Upper lobe of left lung (tissue), 6 donors: ENCODE measurements at places on chromosomes 7 and 10. TPM values are rescaled to one million over a fixed set of nuclear protein-coding genes. Genes with fewer than 3 reads are reported as not detected.

POT1 gene
- total RNA-seq: 16.1 TPM

- no peak for DNase-seq
- peak overlapping the region; percentile 29 for H3K4me3 ChIP-seq
- peak overlapping the region; percentile 84 for H3K27ac ChIP-seq
- no peaks in the 10 kb centered on the region for H3K27me3 ChIP-seq
Measured at GRCh38 chr10:47165168-47165710, 134.8 kb upstream of the GDF10 start.

- DNase-seq: no peak
- H3K4me1 ChIP-seq: no peaks in the 10 kb centered on the region
- H3K27ac ChIP-seq: no peak overlapping the region
- H3K27me3 ChIP-seq: no peaks in the 10 kb centered on the region
- no peaks in the 10 kb centered on the region for H3K36me3 ChIP-seq
Measured at GRCh38 chr10:50533296-50533695, 90.5 kb downstream of the SGMS1 start.

DNA sequence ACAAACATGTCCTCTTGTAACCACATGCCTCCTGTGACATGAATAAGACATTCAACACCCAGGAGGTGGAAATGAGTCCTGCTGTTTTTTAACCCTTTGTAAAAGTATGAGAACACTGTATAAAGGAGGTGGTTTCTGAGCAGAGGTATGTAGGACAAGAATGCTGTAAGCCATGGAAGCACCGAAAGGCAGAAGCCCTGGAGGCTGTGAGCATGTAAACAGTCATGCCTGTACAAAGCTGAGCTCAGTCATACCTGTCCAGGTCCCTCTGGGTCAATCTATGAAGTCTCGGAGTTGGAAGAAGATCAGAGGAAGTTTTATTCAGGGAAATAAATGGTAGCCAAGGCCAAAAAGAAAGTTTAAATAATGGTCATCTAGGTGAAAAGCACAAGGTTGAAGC, 34.7 kb upstream of the XPNPEP1 start:
- no peaks in the 10 kb centered on the region for H3K4me1 ChIP-seq
- no peak for DNase-seq
- no peaks in the 10 kb centered on the region for H3K36me3 ChIP-seq
- no peaks in the 10 kb centered on the region for H3K27me3 ChIP-seq

GRCh38 chr10:131723297-131724168, 177.3 kb upstream of the PPP2R2D start:
- H3K27me3 ChIP-seq: no peaks in the 10 kb centered on the region
- H3K36me3 ChIP-seq: no peaks in the 10 kb centered on the region
- no peak for DNase-seq
- no peak overlapping the region for H3K4me3 ChIP-seq

DOCK4 gene
- total RNA-seq: 80.3 TPM

GRCh38 chr7:131581241-131582051, 25.0 kb upstream of the PODXL start:
- peak; percentile 66 for DNase-seq
- H3K4me3 ChIP-seq: no peak overlapping the region
- no peaks in the 10 kb centered on the region for H3K27me3 ChIP-seq
- H3K36me3 ChIP-seq: no peaks in the 10 kb centered on the region

GRCh38 chr10:81889181-81889769, 14.3 kb downstream of the NRG3 start:
- no peaks in the 10 kb centered on the region for H3K27me3 ChIP-seq
- no peak overlapping the region for H3K27ac ChIP-seq
- no peak for DNase-seq
- no peaks in the 10 kb centered on the region for H3K4me1 ChIP-seq

COX15 gene
- total RNA-seq: 16.0 TPM

- peak; percentile 72 for DNase-seq
- no peaks in the 10 kb centered on the region for H3K4me1 ChIP-seq
- no peak overlapping the region for H3K4me3 ChIP-seq
Measured at GRCh38 chr10:8009031-8009430, 45.5 kb upstream of the GATA3 start.

- H3K27me3 ChIP-seq: no peaks in the 10 kb centered on the region
- H3K4me3 ChIP-seq: no peak overlapping the region
- no peak overlapping the region for H3K27ac ChIP-seq
- H3K4me1 ChIP-seq: no peaks in the 10 kb centered on the region
Measured at GRCh38 chr7:2217716-2218443, 14.9 kb downstream of the MAD1L1 start.

- no peak overlapping the region for H3K27ac ChIP-seq
- H3K4me3 ChIP-seq: no peak overlapping the region
- H3K4me1 ChIP-seq: no peaks in the 10 kb centered on the region
- H3K36me3 ChIP-seq: no peaks in the 10 kb centered on the region
- H3K27me3 ChIP-seq: no peaks in the 10 kb centered on the region
Measured at GRCh38 chr7:42946627-42946950, 14.4 kb downstream of the MRPL32 start.

DNA sequence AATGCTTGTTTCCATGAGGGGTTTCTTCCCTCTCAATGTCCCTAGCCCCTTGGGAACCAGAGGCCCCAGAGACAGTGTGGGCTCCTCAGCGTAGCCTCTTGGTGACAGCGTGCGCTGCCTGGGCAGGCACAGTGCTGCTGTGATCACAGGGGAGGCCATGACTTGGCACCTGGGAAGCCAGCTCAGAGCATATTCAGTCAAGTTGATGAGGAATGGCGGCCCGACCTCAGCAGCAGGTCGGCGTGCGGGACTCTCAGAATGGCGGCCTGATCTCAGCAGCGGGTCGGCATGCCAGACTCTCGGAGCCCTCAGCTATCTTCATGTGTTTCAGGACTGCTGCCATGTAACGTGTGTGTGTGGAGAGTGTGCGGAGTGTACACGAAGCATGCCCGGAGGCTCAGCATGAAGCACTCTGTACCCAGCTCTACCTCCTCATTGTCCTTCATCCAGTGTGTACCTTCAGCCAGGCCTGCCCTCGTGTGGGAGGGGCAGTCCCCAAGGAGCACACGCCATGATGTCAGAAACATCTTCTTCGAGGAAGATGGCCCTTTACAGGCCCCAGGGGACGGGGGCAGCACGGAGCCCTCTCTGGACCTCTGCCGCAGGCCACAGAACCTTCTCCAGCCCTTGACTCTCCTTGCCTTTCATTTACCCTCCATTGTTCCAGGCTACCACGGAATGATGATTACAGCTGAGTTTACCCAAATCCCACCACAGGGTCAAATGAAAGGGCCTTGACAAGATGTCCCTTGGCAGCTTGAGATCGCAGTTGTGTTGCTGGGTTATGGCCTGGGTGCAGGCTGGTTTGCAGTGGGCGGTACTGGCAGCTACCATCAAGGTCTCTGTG, 130.4 kb downstream of the SMURF1 start:
- peaks cover 47% of the 10 kb centered on the region for H3K36me3 ChIP-seq
- DNase-seq: peak; percentile 18
- H3K4me1 ChIP-seq: no peaks in the 10 kb centered on the region
- H3K4me3 ChIP-seq: no peak overlapping the region
- H3K27ac ChIP-seq: no peak overlapping the region

DNA sequence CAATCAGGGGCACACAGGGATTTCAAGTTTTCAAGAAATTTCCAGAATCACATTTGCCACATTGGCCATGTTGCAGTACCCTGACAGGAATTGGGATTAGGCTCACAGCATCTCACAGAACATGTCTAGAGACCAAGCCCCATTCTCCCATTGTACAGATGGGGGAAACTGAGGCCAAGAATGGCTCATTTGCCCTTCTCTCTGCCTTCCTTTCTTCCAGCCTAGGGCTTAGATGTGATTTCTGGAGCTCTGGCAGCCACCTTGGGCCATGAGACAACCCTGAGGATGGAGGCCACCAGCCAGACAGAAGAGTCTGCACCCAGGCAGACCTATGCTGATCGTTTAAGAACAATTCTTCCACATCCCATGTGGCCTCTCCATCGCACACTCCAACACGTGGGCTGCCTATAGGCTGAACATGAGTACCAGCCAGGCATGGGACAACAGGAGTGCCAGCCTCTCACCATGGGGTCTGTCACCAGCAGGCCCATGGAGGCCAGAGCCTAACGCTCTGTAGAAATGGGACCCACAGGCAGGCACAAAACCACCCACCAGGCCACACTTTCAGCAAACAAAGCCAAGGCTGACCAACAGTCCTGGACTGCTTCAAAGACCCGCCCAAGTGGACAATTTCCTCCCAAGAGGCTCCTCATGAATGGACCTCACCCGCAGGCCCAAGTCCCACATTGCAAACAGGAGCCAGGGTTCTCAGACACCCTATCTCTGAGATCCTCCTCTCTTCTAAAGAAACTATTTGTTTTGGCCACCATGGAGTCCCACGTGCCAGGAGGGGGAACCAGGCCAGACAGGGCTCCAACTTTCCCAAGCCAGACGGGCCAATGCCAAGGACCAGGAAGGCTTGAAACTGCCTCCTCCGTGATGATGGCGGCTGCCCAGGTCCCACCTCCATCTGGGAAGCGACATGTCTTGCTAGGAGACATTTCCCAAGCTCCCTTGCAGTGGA, 20.7 kb downstream of the PDGFA start:
- no peaks in the 10 kb centered on the region for H3K27me3 ChIP-seq
- H3K27ac ChIP-seq: no peak overlapping the region
- peaks cover 12% of the 10 kb centered on the region for H3K36me3 ChIP-seq
- no peak for DNase-seq
- H3K4me3 ChIP-seq: no peak overlapping the region

- H3K4me1 ChIP-seq: no peaks in the 10 kb centered on the region
- H3K4me3 ChIP-seq: no peak overlapping the region
- H3K27ac ChIP-seq: no peak overlapping the region
- DNase-seq: peak; percentile 67
- H3K36me3 ChIP-seq: no peaks in the 10 kb centered on the region
Measured at GRCh38 chr7:128879939-128880746, 17.5 kb downstream of the ATP6V1F start.

KAZALD1 gene
- total RNA-seq: 9.5 TPM

DNA sequence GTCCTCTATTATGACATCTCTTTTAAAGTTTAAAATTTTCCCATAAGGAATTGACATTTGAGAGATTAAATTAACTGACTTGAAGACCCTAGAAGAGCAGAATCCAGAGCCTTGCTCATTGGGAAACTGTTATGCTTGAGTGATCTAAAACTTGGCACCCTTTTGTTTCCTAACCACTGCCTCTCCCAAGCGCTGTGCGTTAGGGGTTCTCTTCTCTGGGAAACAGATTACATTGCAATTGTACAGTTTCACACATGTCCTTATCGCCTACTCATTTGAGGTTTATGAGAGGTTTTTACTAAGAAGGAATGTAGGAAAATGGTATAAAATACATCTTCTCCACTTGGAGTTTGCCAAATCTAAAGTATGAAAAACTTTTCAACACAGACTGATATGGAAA, 126.8 kb upstream of the AMPH start:
- no peaks in the 10 kb centered on the region for H3K27me3 ChIP-seq
- H3K27ac ChIP-seq: no peak overlapping the region
- no peak overlapping the region for H3K4me3 ChIP-seq
- H3K36me3 ChIP-seq: peaks cover 18% of the 10 kb centered on the region
- no peak for DNase-seq
- H3K4me1 ChIP-seq: no peaks in the 10 kb centered on the region

DNA sequence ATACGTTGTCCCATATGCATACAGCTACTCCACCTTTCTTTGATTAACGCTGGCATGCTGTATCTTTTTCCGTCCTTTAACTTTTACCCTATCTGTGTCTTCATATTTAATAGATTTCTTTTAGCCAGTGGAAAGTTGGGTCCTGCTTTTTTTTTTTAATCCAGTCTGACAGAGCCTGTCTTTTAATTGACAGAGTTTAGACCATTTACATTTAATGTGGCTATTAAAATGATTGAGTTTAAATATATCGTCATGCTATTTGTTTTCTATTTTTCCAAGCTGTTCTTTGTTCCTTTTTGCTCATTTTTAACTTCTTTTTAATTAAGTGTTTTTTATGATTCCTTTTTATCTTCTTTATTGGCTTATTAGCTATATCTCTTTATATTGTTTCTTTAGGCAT, 217.6 kb upstream of the NEBL start:
- H3K36me3 ChIP-seq: no peaks in the 10 kb centered on the region
- no peak overlapping the region for H3K27ac ChIP-seq
- no peak overlapping the region for H3K4me3 ChIP-seq
- no peak for DNase-seq
- H3K27me3 ChIP-seq: no peaks in the 10 kb centered on the region

- DNase-seq: no peak
- H3K36me3 ChIP-seq: no peaks in the 10 kb centered on the region
- no peak overlapping the region for H3K27ac ChIP-seq
- no peaks in the 10 kb centered on the region for H3K27me3 ChIP-seq
- H3K4me3 ChIP-seq: no peak overlapping the region
- H3K4me1 ChIP-seq: no peaks in the 10 kb centered on the region
Measured at GRCh38 chr7:97757824-97758223, 25.9 kb downstream of the TAC1 start.
